Activated CD4-positive, alpha-beta memory T cell treated with anti-CD3 and anti-CD28 coated beads for 36 hours (primary cell): ENCODE measurements at places on chromosomes 7 and 10.

GRCh38 chr10:102646610-102647442 is 2.5 kb downstream of the TRIM8 start:
- peak; percentile 77 for DNase-seq

GRCh38 chr10:114100848-114101741 is 57.4 kb downstream of the ADRB1 start:
- peak; percentile 21 for DNase-seq

DNA sequence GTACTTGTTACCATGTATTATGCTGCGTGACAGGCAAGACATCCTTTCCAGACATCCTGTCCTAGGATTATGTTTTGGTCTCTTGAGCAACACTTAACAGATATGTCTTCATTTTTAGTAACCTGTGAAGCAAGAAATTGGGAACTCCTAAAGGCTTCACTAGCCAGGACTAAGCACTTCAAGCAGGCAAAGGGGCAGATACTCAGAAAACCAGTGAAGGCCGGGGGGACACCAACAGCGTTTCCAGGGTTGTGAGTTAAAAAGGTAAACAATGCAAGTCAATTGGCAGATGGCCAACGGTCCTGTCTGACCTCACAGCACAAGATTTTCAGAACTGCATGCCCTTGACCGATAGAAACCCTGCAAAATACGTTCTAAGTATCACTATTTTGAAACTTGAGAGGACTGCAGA is 77.6 kb upstream of the SFMBT2 start:
- DNase-seq: no peak

DNA sequence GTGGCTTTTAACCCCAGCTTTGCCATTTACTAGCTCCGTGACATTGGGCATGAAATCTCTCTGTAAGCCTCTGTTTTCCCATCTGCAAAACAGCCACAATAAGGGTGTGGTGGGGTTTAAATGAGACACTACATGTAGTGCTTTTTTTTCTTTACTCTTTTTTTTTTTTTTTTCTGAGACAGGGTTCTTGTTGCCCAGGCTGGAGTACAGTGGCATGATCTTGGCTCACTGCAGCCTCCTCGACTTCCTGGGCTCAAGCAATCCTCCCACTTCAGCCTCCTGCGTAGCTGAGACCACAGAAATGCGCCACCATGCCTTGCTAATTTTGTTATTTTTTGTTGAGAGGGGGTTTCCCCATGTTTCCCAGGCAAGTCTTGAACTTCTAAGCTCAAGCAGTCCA is 8.3 kb upstream of the DENND10 start:
- peak; percentile 57 for DNase-seq

DNA sequence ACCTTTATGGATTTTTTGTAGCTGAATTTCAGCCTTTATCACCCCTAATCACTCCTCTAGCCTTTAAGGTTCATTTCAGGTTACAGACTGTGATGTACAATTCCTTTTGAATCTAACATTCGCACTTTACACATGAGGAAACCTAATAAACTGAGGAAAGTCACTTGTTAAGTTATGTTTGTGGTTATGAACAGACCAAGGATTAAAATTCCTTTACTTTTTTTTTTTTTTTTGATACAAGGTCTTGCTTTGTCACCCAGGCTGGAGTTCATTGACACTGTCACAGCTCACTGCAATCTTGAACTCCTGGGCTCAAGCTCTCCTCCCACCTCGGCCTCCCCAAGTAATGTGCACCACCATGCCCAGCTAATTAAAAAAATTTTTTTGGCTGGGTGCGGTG is 3.6 kb downstream of the MCU start:
- DNase-seq: no peak
